HuH-7.5 (cell line): ENCODE measurements at places on chromosomes 12 and 14.

- no peak for DNase-seq
Measured at GRCh38 chr14:64733899-64734298, 29.7 kb downstream of the PLEKHG3 start.

- DNase-seq = no peak
Measured at GRCh38 chr14:68841016-68841809, 48.3 kb upstream of the ZFP36L1 start.

DNA sequence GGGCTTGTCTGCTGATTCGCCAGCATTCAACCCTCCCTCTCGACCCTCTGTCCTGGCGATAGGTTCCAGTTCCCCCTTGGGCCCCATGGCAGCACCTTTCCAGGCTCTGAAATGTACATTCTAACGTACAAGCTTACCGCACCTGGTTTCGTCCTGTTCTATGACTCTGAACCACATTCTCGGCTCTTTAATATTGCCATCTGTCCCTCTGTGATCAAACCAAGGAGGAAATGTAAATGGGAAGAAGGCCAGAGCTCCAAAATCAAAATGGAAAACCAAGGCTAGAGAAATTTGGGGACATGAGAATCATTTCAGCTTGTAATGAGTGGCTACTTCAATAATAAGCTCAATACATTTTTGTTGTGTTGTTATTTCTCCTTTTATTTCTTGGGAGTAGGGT lies 117.2 kb downstream of the TTC7B start:
- no peak for DNase-seq

GRCh38 chr14:94484481-94484880 lies 8.5 kb upstream of the SERPINA9 start:
- DNase-seq = no peak

DNA sequence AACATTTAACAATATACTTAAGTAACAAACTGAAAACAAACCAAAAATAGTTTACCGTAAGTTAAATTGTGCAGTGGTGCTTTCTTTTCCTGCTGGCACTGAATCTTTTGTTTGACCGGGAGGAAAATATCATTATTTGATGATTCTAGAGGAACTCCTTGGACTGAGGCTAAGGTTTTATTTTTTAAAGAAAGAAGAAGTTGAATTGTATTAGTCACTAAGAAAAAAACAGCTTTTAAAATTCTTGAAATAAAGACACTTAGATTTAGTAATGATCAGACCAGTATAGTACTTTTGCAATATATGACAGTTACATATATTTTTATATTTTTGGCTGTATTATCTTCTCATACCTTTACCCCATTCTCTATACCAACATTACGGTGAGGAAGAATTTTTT lies 10.3 kb downstream of the MIS18BP1 start:
- DNase-seq = no peak

GRCh38 chr12:129193263-129193871 lies 340.1 kb downstream of the GLT1D1 start:
- DNase-seq = no peak

DNA sequence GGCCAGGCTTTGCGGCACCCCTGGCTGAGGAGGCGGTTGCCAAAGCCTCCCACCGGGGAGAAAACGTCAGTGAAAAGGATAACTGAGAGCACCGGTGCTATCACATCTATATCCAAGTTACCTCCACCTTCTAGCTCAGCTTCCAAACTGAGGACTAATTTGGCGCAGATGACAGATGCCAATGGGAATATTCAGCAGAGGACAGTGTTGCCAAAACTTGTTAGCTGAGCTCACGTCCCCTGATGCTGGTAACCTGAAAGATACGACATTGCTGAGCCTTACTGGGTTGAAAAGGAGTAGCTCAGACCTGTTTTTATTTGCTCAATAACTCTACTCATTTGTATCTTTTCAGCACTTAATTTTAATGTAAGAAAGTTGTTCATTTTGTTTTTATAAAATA lies 9.9 kb downstream of the DYRK2 start:
- DNase-seq = no peak

- DNase-seq = peak; percentile 91
Measured at GRCh38 chr14:99682809-99683618, 1.1 kb upstream of the CYP46A1 start.

GRCh38 chr12:111453071-111453989 lies 47.6 kb downstream of the SH2B3 start:
- DNase-seq = no peak

GRCh38 chr12:81963636-81964035 lies 204.5 kb upstream of the PPFIA2 start:
- no peak for DNase-seq

GRCh38 chr14:83301791-83302190 lies 1768.1 kb upstream of the SEL1L start:
- DNase-seq = no peak

- DNase-seq = no peak
Measured at GRCh38 chr12:116497051-116497591, 62.1 kb upstream of the MAP1LC3B2 start.

GRCh38 chr12:19003141-19003540 lies 126.4 kb upstream of the PLEKHA5 start:
- DNase-seq = no peak

GRCh38 chr14:42469637-42470426 lies 863.2 kb downstream of the LRFN5 start:
- DNase-seq = no peak

DNA sequence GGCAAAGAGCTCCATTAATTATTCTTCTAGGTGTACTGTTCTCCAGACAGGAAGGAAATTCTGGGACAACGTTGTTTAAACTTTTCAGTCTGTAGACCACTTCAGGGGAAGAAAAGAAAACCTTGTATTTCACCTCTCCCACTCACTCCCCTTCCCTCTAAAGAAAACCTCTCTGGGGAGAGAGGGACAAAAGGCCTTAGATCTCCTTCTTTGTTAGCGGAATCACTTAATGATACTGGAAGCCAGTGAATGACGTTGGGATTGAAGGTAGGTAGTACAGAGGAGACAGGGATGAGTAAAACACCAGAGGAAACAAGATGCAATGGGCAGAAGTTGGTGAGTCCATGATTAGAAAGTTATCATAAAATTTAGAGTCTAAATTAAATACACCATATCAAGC lies 38.7 kb upstream of the SGPP1 start:
- no peak for DNase-seq

DNA sequence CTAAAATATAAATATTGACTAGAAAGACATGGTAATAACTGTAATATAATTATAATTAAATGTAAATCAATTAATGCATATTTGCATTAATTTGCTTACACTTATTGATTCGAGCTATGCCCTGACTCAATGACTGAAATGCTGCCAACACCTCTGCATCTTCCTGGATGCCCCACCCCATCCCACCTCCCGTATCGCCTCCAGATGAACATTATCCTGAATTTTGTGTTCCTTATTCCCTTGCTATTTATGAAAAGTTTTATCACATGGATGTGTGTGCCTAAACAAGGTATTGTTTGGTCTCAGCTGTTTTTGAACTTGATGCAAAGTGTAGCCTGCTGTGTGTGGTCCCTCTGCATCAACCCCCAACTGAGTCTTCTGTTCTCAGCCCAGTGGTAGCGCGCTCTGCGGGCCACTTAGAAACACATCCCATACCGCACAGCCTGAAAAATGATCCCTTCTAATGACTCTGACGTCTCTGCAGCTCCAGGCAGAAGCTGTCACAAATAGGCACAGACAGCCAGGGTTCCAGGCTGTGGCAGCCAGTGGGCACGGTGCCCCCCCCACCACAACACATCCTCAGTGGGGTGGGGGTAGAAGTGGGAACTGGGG lies 96.5 kb downstream of the PRMT8 start:
- no peak for DNase-seq

DNA sequence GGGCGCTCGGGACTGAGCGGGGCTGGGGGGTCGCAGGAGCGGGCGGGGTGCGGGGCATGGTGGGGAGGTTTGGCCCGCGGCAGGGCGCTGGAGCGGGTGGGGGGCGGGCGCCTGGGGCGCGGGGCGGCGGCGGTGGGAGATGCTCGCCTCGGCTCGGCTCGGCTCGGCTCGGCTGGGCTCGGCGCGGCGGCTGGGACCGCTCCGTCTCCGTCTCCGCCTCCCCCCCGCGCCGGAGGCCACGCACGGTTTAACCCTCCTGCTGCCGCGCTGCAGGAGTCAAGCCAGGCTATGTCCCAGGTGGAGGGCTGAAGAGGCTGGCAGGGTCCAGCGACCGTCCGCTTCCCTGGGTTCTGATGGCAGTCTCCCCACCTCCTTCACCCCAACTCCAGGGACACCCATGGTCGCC lies at the start of gene PIANP:
PIANP (minus strand) TSS at position 170 of the 406 bp plus-strand sequence. CDS start 2,754 bp downstream, outside the sequence.
- DNase-seq = peak; percentile 45

- DNase-seq = no peak
Measured at GRCh38 chr14:68208626-68209317, 389.2 kb downstream of the RAD51B start.

DNA sequence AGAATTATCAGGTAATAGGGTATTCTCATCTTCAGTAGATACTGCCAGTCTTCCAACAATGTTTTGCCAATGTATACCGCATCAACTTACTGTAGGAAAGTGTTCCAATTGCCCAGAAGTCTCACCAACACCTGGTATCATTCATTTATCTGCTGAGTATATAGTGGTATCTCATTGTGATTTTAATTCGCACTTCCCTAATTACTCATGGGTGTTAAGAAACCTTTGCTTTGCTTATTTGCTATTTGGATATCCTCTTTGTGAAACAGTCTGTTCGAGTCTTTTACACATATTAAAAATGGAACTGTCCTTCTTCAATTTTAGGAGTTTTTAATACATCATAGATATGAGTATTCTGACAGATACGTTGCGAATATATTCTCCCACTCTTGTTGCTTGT lies 6.1 kb downstream of the TM7SF3 start:
- DNase-seq = no peak

GRCh38 chr12:51593539-51593938 lies 2.5 kb downstream of the SCN8A start:
- peak; percentile 39 for DNase-seq

DNA sequence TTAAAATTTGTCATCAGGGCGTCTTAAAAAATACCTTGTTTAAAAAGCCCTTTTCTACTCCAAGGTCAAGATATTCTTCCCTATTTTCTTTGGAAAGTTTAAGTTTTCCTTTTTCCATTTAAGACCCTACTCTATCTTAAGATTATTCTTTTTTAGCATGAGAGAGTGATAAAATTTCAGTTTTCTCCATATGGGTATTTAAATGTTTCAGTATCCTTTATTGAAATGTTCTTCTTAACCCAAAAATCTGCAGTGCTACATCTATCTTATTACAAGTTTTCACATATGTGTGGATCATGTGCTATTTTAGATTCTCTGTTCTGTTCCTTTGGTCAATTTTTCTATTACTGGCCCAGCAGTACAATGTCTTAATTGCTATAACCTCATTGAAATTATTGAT lies 202.2 kb downstream of the TTC6 start:
- no peak for DNase-seq

DNA sequence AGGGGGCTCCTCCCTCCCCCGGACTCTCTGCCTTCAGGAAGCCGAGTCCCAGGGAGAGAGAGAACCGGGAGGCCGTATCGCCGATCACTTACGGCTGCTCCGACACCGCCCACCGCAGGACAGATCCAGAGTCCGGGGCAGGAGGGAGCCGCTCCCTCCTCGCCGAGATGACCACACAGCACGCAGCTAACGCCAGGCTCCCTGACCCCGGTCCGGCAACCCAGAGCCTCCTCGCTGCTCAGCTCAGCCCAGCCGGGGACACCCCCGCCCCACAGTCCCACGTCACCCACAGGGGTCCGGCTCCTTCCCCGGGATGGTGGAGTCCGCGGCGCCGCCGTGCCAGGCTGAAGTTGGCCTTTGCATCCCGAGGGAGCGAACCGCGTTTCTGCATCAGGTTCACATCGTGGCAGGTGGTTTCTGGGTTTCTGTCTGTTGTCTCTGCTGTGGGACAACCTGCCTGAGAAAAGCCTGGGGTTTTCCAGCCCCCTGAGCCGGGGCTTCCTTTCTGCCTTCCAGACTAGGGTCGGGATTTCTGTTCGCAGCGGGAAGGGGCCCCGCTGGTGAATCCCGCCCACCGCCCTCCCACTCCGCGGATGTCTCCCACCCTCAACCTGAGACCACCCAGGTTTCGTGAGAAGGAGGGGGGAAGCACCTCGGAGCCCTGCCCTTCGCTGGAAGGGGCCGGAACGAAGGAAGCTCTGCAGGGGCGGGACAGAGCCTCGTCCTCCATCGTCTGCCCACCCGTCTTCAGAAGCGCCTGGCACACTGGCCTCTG lies 61.2 kb downstream of the NOC4L start:
- no peak for DNase-seq

DNA sequence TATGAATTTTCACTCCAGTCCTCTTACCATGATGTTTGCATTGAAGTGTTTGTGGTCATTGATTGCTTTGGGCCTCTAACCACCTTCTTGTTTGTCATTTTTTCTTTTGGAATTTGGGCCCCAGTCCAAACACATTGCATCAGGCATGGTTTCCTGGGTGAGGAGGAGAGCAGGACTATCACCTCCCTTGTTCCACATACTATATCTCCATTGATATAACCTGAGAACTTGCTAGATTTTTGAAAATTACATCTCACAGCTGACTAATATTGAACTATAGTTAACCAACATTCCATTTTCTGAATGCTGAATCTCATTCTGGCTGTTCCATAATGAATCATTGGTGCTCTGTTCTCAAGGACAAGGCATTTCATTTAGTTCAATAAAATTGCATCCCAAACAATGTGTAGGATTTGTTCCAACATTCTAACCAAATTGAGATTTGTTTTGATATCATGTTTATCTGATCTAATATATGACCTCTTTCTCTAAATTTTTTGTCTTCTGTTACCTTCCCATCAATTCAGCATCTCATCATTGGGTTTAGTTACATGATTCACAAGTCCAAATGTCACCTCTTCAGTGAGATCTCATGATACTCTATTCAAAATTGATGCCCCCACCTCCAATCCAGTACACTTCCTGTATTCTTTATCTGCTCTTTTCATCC lies 329.0 kb downstream of the ZFP36L1 start:
- DNase-seq = no peak

- no peak for DNase-seq
Measured at GRCh38 chr14:23085458-23085857, 9.5 kb downstream of the ACIN1 start.

GRCh38 chr12:68138480-68138879 lies 21.1 kb downstream of the IFNG start:
- no peak for DNase-seq

- peak; percentile 55 for DNase-seq
Measured at GRCh38 chr12:127381043-127381668, 885.8 kb upstream of the TMEM132C start.

DNA sequence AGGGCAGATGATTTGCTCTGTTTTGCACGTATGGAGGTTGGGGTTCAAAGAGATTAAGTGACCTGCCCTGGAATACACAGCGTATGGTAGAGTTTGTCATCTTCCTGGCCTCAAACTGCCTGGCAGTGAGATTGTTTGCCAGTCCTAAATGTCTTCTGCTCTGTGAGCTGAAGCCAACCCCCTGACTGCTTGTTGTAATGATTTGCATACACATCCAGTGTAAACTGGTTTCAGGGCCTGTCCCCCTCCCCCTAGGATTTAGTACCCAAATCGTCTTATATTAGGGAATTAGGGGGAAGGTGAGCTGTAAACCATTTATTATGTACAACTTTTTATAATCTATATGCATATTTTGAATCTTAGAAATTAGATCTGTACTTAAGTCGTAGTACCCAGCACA lies 38.4 kb downstream of the AKAP3 start:
- no peak for DNase-seq

DNA sequence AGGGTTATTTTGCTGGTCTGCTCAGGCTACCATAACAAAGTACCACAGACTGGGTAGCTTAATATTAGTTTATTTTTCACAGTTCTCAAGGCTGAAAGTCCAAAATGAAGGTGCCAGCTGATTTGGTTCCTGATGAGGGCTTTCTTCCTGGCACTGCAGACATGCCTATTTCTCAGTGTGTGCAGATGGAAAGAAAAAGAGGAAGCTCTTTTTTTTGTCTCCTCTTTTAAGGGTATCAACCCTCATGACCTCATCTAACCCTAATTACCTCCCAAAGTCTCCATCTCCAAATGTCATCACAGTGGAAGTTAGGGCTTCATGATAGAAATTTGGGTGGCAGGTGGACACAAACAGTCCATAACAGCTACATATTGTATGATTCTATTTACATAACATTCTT lies 25.0 kb upstream of the POLR3B start:
- no peak for DNase-seq
